ENCODE measurements at places on chromosomes 12 and 14.

GRCh38 chr12:93994721-93995120, 153.7 kb upstream of the PLXNC1 start:
- DNase-seq: no peak

GRCh38 chr14:54182419-54183045, 214.3 kb upstream of the CDKN3 start:
- no peak for DNase-seq

DNA sequence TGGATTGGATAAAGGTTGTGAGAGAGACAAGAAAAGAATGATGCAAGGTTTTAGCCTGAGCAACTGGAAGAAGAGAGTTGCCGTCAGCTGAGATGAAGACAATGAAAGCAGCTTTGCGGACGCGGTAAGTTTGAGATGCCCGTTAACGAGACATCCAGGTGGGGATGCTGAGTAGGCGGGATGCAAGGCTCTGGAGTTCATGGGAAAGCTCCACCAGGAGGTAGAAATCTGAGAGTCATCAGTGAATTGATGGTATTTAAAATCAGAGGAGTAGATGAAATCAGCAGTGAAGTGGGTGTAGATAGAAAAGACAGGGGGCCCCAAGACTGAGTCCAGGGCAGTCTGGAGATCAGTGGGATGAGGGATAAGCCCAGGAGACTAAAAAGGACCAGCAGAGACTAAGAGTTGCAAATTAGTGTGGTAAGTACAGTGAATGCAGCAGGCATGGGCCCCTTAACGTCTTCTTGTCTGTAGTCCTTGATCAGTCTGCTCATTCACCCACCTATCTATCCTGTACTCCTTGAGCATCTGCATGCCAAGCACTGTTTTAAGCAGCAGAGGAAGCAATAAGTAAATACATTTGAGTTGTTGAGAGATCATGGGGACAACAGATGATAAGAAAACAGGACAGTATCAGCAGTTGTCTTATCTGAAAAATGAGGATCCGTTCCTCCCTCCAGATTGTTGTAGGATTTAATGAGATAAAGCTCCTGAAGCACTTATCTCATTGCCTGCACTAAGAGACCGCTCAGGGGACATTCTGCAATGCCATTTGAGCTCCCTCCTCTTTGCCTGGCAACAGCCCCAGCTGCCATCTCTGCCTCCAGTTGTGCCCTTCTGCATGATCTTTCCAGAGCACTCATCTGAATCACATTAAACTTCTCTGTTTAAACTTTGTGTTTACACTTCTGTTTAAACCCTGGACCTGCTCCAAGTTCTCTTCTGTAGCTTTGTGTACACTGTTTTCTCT, 91.5 kb downstream of the APAF1 start:
- no peak for DNase-seq

- DNase-seq: no peak
These were observed 63.6 kb upstream of the BCL2L14 start for GRCh38 chr12:12007001-12007712.

- DNase-seq: no peak
These were observed 1.9 kb upstream of the KDM2B start for GRCh38 chr12:121582583-121583333.

GRCh38 chr12:12837025-12837812, 24.1 kb downstream of the DDX47 start:
- DNase-seq: peak; percentile 4

- DNase-seq: peak; percentile 91
These were observed at the start of gene DCAF4 for GRCh38 chr14:72926292-72927028. TSS of gene DCAF4 (plus strand) at chr14:72926464. CDS start at chr14:72937979, 11,515 bp downstream.

Measured in effector memory CD8-positive, alpha-beta T cell (primary cell).